ENCODE measurements at places on chromosomes 6 and 20. TPM values are rescaled to one million over a fixed set of nuclear protein-coding genes. Genes with fewer than 3 reads are reported as not detected.

GRCh38 chr6:25332655-25333071 is 53.5 kb downstream of the CARMIL1 start:
- no peak for DNase-seq
- peaks cover 8% of the 10 kb centered on the region for H3K4me1 ChIP-seq
- H3K4me3 ChIP-seq, result no peak overlapping the region
- H3K36me3 ChIP-seq, result no peaks in the 10 kb centered on the region
- no peak overlapping the region for H3K27ac ChIP-seq

NR2E1 gene
- not detected for total RNA-seq

CTSZ gene
- 32.9 TPM for total RNA-seq

- peak overlapping the region; percentile 31 for H3K4me3 ChIP-seq
- peaks cover 25% of the 10 kb centered on the region for H3K4me1 ChIP-seq
- peaks cover 2% of the 10 kb centered on the region for H3K27me3 ChIP-seq
- DNase-seq, result peak; percentile 62
- H3K36me3 ChIP-seq, result no peaks in the 10 kb centered on the region
- no peak overlapping the region for H3K27ac ChIP-seq
Measured at GRCh38 chr6:144310765-144311164, 25.6 kb downstream of the UTRN start.

DNA sequence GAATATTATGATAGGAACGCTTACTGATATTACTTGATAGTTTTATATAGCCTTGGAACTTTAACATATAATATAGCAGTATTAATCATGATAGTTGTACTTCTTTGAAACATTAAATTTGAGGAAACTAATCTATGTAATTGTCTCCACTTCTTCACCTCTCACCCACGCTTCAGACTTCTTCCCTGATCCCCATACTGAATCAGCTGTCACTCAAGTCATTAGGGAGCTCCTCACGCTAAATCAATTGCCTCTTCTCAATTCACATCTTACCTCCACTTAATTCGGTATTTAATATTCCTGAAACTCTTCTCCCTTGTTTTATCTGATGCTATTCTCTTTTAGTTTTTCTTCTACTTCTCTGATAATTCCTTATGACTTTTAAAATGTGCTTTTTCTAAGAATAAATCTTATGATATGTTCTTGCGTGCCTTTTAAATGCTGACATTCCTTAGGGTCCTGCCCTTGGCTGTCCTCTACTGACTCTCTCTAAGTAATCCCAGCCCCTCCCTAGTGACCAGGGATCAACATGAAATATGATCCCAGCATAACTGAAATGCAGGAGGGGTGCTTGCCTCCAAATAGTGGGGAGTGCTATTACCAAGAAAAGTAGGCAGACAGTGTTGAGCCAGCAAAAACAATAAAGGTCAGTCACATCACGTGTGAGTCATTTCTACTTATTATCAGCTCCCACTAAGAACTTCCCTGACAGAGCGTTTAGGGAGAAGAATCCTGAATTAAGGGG is 9.9 kb downstream of the ANKRD66 start:
- no peak overlapping the region for H3K4me3 ChIP-seq
- H3K27me3 ChIP-seq, result peaks cover 1% of the 10 kb centered on the region
- no peak overlapping the region for H3K27ac ChIP-seq

GRCh38 chr6:47103931-47104330 is 61.8 kb upstream of the ADGRF1 start:
- H3K27ac ChIP-seq, result no peak overlapping the region
- no peaks in the 10 kb centered on the region for H3K36me3 ChIP-seq
- H3K4me1 ChIP-seq, result no peaks in the 10 kb centered on the region
- H3K4me3 ChIP-seq, result no peak overlapping the region
- H3K27me3 ChIP-seq, result no peaks in the 10 kb centered on the region

DNA sequence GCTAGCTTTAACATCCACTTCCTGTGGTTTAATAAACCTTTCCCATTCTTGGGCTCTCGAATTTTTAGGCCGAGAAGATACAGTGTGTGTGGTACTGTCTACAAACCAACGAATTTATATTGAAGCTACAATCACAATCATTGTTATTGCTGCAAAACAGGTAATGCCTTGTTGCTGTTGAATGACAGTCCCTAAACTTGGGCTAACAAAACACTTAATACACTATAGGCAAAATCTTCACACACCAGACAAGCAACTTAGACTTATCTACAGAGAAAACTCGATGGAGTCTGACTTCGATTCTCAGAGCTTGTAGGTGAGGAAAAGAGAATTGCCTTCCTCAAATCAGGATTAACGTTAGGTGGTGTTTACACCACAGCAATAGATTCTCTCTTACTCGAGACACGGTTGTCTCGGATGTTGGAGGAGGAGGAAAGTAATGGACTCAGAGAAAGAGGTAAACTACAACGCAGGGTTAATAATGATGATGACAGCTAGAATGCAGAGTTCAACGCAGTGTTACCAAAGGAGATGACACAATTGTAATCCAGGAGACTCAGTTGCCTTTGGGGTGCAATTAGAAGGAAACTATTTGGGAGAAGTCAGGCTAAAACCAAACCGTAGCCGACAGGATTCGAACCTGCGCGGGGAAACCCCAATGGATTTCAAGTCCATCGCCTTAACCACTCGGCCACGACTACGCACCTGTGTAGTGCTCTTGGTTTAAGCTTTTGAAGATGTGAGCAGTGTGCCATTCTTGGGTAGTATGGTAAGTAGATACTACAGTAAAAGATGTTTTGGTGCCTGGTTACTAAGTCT is 32.5 kb upstream of the ZNF184 start:
- DNase-seq, result peak; percentile 78
- H3K36me3 ChIP-seq, result peaks cover 2% of the 10 kb centered on the region
- H3K27ac ChIP-seq, result peak overlapping the region; percentile 5
- peaks cover 16% of the 10 kb centered on the region for H3K27me3 ChIP-seq
- H3K4me1 ChIP-seq, result peaks cover 26% of the 10 kb centered on the region

DNA sequence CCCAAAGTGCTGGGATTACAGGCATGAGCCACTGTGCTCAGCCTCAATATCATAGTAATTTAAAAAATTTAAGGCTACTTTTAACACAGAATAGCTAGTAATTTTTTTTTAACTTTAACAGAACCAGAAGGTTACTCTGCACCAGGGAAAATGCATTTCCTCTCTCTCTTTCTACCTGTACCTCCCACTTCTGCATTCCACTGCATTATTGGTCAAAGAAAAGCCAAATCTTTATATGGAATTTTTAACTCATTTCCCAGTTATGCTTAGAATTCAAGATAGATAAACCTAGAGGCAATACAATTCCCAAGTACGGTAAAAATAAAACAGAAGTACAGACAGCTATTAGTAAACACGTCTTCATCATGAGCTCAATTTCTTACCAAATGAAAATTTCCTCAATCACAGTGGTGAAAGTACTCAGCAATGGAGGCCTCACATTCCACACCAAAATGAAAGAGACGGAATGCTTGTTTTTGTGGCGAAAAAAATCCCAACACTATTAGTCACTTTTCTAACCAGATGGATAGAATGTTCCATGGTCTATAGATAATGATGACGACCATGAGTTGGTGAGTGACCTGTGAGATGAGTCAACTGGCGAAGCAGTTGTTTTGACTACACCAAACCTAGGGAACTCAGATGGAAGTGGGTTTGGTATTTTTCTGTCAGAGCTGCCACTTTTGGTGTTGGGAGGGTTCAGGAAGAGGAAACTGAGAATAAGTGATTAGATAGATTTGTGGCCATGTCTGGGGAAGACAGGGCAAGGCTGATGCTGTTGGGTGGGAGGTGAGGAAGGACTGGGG is 104.7 kb upstream of the SGK1 start:
- no peaks in the 10 kb centered on the region for H3K27me3 ChIP-seq
- H3K4me1 ChIP-seq, result peaks cover 12% of the 10 kb centered on the region
- H3K27ac ChIP-seq, result no peak overlapping the region
- DNase-seq, result no peak

GRCh38 chr20:38134427-38135270 is 30.4 kb downstream of the TGM2 start:
- H3K27me3 ChIP-seq, result no peaks in the 10 kb centered on the region
- no peaks in the 10 kb centered on the region for H3K36me3 ChIP-seq
- no peak for DNase-seq
- no peak overlapping the region for H3K27ac ChIP-seq

GRCh38 chr6:11416936-11417576 is 120.5 kb upstream of the TMEM170B start:
- H3K27ac ChIP-seq, result no peak overlapping the region
- H3K27me3 ChIP-seq, result no peaks in the 10 kb centered on the region
- DNase-seq, result no peak
- no peak overlapping the region for H3K4me3 ChIP-seq
- H3K36me3 ChIP-seq, result no peaks in the 10 kb centered on the region

- H3K4me1 ChIP-seq, result no peaks in the 10 kb centered on the region
- DNase-seq, result no peak
- peaks cover 1% of the 10 kb centered on the region for H3K27me3 ChIP-seq
- no peaks in the 10 kb centered on the region for H3K36me3 ChIP-seq
- no peak overlapping the region for H3K27ac ChIP-seq
Measured at GRCh38 chr6:3838992-3839867, 9.9 kb upstream of the FAM50B start.

TNFRSF6B gene
- total RNA-seq, result not detected

DNA sequence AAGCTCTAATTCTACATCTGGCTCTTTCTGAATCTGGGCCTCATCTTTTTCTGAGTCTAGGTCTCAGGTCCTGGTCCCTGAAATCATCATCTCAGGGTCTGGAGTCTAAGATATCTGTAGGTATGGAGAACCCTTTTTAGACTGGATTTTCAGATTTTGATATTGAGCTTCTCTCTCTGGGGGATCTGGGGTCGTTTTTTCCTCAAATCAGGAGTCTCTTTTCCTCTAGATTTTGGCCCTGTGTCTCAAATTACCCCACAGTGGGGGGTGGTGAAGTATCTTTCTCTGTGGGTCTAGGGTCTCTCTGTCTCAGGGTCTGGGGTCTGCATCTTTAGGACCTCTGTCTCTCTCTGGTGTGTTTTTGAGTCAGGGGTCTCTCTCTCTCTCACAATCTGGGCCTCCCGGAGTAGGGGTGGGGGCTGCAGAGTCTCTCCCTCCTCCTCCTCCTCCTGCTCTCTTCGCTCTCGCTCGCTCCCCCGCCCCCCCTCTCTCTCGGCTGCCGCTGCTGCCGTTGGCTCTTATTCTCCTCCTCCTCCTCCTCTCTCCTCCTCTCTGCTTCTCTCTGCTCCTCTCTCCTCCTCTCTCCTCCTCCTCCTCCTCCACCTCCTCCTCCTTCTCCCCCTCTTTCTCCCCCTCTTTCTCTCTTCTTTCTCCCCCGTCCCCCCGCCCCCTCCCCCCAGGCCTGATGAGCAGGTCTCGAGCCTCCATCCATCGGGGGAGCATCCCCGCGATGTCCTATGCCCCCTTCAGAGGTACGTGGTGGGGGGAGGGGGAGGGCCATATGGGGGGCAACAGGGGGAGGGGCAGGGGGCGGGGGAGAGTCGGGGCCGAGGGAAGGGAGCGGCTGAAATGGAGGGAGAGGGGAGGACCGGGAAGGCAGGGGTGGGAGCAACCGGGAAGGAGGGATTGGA is at the start of gene SYNGAP1:
TSS of gene SYNGAP1 (plus strand) at position 486 of the 911 bp plus-strand sequence. CDS start at position 686, 200 bp downstream.
- peaks cover 53% of the 10 kb centered on the region for H3K4me1 ChIP-seq
- H3K27me3 ChIP-seq, result no peaks in the 10 kb centered on the region
- DNase-seq, result peak; percentile 66

DNA sequence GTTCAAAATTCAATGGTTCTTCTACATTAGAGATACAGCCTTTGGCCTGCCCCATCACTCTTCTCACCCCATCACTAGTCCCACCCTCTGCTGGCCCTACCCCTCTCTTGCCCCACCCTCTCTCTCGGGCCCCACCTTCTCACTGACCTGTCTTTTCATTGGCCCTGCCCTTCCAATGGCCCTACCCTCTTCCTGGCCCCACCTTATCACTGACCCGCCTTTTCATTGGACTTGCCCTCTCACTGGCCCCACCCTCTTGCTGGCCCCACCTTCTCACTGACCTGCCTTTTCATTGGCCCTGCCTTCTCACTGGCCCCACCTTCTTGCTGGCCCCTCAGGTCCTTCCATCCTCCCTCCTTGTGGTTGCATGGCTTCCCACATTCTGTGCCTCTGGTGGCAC is 107.2 kb upstream of the PLEKHG1 start:
- no peaks in the 10 kb centered on the region for H3K36me3 ChIP-seq
- no peak for DNase-seq
- H3K4me1 ChIP-seq, result peaks cover 25% of the 10 kb centered on the region
- H3K4me3 ChIP-seq, result no peak overlapping the region
- no peak overlapping the region for H3K27ac ChIP-seq
- H3K27me3 ChIP-seq, result no peaks in the 10 kb centered on the region

DNA sequence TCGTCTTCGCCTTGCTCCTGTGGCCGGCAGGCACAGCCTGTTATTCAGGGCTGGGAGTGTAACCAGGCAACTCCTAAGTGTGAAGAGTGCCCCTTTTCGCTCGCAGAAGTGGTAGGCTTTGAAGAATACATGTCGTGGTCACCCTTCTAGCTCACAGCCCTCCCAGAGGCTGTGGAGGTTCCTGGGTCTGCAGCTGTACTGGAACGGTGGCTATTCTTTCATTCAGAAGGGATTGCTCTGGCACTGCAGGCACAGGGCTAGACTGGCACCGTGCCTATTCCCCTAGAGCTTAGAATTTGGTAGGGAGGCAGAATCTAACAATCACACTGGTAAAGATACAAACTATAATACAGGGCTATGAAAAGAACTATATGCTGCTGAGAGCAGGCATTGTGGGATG is 1.1 kb upstream of the SRSF12 start:
- no peak overlapping the region for H3K27ac ChIP-seq
- no peak for DNase-seq
- H3K4me3 ChIP-seq, result peak overlapping the region; percentile 14
- peaks cover 6% of the 10 kb centered on the region for H3K4me1 ChIP-seq

DNA sequence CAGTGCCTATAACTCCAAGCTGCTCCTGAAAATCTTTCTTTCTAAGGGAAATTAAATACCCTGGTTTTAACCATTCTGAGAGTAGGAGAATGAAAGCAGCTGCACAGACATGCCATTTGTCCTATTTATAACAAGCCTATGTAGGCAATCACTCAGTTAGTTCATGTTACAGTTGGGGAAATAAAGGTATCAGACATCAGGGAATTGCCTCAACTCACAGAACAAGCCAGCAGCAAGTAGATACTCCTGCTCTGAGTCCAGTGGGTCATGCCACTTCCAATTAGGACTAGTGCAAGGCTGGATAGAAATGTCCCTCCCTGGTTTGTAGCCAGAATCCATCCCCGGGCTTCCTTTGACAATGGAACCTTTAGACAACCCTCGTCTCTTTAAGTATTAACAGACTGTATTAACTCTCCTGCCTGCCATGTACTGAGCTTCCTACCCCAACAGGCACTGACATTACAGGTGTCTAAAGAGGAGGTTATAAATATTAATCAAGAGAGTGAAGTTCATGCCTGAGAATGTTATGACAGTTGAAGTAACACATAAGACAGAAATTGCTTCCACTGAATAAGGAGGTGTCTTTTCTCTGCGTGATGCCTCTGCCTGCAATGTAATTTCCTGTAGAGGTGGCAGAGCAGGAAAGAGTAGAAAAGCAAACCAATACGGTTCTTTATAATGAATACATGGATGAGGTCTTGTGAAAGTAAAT is 28.0 kb upstream of the MARCKS start:
- DNase-seq, result no peak
- H3K27ac ChIP-seq, result no peak overlapping the region
- H3K4me1 ChIP-seq, result no peaks in the 10 kb centered on the region
- no peak overlapping the region for H3K4me3 ChIP-seq

HLA-F gene
- 270 TPM for total RNA-seq

GRCh38 chr20:42594011-42594410 is 595.7 kb downstream of the PTPRT start:
- H3K4me1 ChIP-seq, result no peaks in the 10 kb centered on the region
- H3K27ac ChIP-seq, result no peak overlapping the region
- H3K27me3 ChIP-seq, result no peaks in the 10 kb centered on the region

Measured in activated CD4-positive, alpha-beta memory T cell treated with anti-CD3 and anti-CD28 coated beads for 36 hours (primary cell).